ENCODE measurements at places on chromosomes 2 and 18.

DNA sequence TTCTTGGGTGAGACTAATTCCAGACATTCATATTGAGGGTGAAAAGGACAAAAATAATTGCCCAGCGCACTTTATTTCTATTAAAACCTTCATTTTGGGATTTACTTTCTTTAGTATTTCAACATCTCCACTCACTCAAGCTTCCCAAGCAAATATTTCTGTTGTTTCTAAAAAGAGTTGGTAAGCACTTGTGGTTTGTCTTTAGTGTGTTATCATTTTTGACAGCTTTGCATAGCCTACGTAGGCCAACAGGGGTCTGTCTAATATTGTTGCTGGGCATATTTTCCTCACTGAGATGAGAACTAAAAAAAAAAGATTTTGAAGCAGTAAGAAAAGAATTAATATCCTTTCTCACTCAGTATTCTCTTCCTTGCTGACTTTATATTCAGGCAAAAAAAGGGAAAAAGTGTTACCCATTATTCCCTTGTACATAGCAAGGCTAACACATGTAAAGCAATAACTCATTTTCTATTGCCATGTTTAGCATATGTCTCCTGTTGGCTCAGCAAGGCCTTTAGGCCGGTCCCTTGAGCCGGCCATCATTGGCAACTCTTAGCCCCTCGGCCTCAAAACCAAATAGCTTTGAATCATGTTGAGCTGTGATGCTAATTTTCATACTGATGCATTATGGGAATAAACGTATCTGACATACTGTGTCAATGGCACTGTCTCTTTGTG is 494.2 kb downstream of the ARHGAP15 start:
- no peak for DNase-seq

- DNase-seq: no peak
Measured at GRCh38 chr2:96539215-96539920, 2.8 kb downstream of the ARID5A start.

- peak; percentile 18 for DNase-seq
Measured at GRCh38 chr2:75598589-75599155, 37.9 kb upstream of the EVA1A start.

GRCh38 chr2:240959214-240959940 is 39.0 kb upstream of the SNED1 start:
- DNase-seq: no peak
